Nephron progenitor cell (in vitro differentiated cells): ENCODE measurements at places on chromosomes 2 and 18.

DNA sequence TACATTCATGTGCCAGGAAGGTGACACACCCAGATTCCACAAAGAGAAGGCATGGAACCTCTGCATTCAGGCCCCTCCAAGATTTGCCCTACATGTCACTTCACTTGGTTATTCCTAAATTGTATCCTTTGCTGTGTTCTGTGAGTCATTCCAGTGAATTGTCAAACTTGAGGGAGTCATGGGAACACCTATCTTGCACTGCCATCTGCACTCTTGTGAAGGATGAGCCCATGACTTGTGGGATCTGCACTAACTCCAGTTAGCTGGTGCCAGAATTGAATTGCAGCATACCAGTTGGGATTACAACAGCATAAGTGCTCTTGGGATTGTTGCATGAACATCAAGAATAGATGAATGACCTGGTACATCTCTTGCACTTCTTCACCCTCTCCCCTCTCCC is 1288.0 kb upstream of the ZEB2 start:
- peaks cover 20% of the 10 kb centered on the region for H3K4me1 ChIP-seq
- DNase-seq, result no peak
- no peaks in the 10 kb centered on the region for H3K27me3 ChIP-seq
- H3K27ac ChIP-seq, result no peak overlapping the region
- H3K36me3 ChIP-seq, result no peaks in the 10 kb centered on the region

DNA sequence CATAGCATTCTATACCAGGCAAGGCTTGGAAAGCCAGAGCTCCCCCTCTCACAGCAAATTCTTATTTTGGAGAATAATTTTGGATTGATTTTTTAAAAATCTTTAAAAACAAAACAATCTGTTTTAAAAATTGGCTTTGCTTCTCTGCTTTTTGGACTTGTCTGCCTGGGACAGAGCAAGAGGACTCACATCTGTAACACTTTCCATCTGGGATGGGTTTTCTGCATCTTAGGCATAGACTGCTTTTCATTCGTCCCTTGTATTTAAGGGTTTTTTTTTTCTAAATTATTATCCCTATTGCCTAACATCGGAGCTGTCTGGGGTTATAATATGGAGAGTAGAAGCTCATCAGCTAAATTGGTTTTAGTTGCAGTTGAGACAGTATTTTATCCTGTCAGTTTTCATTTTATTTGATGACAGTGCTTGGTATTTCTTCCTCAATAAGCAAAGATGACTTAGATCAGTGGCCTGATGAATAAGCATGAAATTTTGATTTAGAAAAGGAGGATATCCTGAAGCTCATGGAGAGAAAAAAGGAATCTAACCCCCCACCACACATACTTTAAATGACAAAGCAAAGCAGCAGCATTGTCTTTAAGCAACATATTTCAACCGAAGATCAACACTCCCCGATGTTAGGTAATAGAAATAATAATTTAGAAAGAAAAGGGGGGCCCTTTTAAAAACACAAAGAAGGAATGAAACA is 2.3 kb upstream of the FZD7 start:
- H3K36me3 ChIP-seq, result peaks cover 10% of the 10 kb centered on the region
- H3K27me3 ChIP-seq, result peaks cover 2% of the 10 kb centered on the region
- DNase-seq, result no peak
- H3K4me1 ChIP-seq, result peaks cover 42% of the 10 kb centered on the region
- peak overlapping the region; percentile 98 for H3K4me3 ChIP-seq

DNA sequence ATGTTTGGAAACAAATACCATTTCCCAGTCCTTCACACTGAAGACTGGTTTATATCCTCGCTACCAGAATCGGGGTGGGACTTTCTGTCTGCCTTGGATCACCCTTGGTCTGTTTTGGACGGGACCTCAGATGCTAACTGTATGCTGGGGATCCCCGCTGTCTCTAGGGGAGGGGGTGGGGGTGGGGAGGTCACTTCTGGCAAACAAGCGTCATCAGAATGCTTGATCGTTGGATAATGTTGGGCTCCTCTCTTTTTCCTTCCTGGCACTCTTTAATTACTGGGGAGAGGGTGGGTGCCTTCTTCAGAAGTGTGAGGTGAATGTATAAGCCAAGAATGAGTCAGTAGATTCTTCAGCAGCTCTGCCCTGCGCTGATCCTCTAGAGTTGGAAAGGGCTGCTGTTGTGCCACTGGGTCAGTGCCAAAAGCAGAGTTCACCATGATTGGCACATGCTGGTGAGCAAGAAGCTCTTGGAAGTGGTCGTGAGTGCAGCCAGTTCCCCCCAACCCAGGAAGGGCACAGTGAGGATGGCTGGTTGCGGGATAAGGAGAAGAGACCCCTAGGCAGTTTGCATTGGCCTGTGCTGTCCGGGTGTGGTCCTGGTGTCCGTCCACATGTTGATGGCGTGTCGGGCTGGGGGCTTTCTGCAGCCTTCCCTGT is 32.2 kb downstream of the DGKD start:
- H3K4me1 ChIP-seq, result peaks cover 47% of the 10 kb centered on the region
- peaks cover 2% of the 10 kb centered on the region for H3K27me3 ChIP-seq
- no peak for DNase-seq

DNA sequence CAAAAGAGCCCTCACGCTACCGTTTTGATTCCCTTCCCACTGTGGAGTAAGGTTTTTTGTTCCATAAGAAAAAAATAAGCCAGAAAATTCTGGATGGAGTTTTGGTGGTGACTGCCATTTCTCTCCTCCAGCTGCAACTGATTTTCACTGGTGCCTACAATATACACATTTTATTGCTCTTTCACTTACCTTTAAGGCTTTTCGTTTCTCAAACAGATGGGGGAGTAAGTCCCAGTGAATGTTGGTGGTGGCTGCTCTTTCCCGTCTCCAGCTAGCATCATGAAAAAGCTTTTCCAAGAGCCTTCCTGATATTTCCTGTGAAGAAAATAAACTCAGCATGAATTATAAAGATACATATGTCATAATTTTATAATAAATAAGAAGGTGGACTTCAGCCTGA is 932.5 kb upstream of the PIK3C3 start:
- no peak overlapping the region for H3K4me3 ChIP-seq
- peak overlapping the region; percentile 8 for H3K27ac ChIP-seq
- no peaks in the 10 kb centered on the region for H3K27me3 ChIP-seq
- DNase-seq, result no peak
- peaks cover 11% of the 10 kb centered on the region for H3K4me1 ChIP-seq

- DNase-seq, result no peak
- H3K4me1 ChIP-seq, result no peaks in the 10 kb centered on the region
- no peaks in the 10 kb centered on the region for H3K36me3 ChIP-seq
Measured at GRCh38 chr18:29184654-29185053, 1007.7 kb upstream of the CDH2 start.

DNA sequence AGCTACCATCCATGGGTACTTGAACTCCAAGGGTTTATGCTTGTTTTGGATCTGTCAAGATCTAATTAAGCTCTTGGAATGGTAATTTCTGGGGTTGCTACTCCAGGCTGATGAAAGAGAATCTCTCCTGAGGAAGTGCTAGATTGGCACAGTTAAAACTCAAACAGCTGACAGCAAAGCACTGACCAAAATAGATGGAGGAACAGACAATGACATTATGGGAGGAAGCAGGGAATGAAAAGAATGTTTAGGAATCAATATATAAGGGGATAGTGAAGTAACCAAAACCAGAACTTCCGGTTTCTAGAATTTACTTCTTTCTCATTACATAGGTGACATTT is 6.3 kb downstream of the THUMPD2 start:
- peak overlapping the region; percentile 2 for H3K27ac ChIP-seq
- no peak for DNase-seq
- H3K4me3 ChIP-seq, result no peak overlapping the region
- H3K4me1 ChIP-seq, result peaks cover 13% of the 10 kb centered on the region
- peaks cover 82% of the 10 kb centered on the region for H3K36me3 ChIP-seq
- H3K27me3 ChIP-seq, result no peaks in the 10 kb centered on the region

GRCh38 chr2:179335732-179336131 is 71.1 kb upstream of the SESTD1 start:
- H3K36me3 ChIP-seq, result no peaks in the 10 kb centered on the region
- no peak overlapping the region for H3K27ac ChIP-seq
- no peak overlapping the region for H3K4me3 ChIP-seq
- H3K27me3 ChIP-seq, result no peaks in the 10 kb centered on the region

GRCh38 chr2:224347176-224348051 is 54.5 kb downstream of the FAM124B start:
- no peak overlapping the region for H3K27ac ChIP-seq
- DNase-seq, result no peak
- H3K27me3 ChIP-seq, result peaks cover 2% of the 10 kb centered on the region

DNA sequence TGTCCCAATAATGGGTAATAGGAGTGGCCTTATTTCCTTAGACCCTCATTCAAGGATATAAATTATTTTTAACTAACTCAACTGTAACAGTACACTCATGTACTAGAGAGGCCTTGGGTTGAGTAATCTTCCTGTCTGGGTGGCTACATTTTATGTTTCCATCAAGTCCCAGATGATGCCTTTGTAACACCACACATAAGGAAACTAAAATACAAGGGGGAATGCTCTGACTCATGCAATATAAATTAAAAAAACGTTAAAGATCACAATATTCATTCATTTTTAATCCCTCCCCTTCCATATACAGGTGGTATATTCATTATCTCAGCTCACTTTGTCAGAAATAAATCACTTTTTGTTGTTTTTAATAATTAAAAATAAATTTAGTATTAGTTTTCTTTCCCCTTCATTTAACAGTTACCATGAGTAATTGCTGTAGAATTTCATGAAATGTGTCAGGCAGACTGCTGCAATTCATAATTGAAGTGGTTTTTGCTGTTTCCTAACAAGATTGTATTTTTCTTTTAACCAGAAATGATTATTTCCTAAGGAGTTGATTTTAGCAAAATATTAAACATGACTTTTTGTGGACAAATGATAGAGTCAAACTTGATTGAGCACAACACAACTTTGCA is 1403.6 kb downstream of the SUCLG1 start:
- H3K36me3 ChIP-seq, result no peaks in the 10 kb centered on the region
- no peaks in the 10 kb centered on the region for H3K27me3 ChIP-seq
- H3K27ac ChIP-seq, result no peak overlapping the region
- H3K4me1 ChIP-seq, result no peaks in the 10 kb centered on the region
